ENCODE measurements at places on chromosomes 5 and 9.

DNA sequence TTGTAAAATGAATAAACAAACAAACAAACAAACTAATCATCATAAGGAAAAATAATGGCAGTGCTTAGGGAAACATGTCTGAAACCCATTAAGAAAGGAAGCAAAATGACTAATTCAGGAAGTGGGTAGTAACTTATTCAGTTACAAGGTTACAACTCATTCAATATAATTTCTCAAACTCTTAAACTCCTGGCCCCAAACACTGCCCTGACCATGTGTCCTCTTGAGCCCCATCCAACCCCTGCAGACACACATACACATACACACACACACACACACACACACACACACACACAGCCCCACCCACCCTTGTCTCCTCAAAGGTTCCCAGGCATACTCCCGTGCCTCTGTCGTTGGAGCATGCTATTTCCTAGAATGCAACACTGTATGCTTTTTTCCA lies 193.9 kb downstream of the SEC61B start:
- no peak for DNase-seq

GRCh38 chr9:77789891-77790290 lies 141.8 kb upstream of the GNA14 start:
- no peak for DNase-seq

DNA sequence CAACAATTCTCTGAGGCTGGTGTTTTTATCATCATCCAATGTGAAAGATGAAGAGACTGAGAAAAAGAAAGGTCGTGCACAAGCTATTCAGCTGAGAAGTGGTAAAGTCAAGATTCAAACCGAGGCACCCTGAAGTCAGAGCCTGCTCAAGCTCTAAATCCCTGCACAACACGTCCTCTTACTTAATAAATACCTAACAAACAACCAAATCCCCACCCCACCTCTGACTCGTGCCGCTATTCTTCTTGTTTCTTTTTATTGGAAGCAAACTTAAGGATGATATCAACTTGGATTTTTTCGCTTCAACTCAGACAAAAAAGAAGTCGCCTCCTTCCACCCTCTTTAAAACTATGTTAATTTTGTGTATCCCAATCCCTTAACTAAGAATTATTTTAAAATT lies 140.2 kb downstream of the CEP120 start:
- DNase-seq = no peak

DNA sequence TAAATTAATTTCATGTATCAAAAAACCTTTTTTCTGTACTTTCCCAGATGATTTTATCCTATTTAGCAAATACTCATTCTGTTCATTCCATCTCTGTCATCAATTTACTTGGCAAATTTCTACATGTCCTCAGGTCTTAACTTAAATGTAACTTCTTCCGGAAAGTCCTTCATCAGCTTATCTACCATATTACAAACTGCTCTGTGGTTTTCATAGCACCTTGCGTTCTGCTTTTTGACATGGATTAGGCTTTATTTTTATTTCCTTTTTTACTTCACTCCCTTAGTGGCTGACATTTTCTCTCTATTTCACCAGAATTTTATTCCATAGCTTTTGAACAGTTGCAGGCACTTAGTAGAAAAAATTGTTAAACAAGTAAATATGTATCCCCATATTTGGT lies 1040.8 kb downstream of the TAF11L14 start:
- no peak for DNase-seq

GRCh38 chr5:169450464-169450863 lies 133.1 kb upstream of the SPDL1 start:
- no peak for DNase-seq

DNA sequence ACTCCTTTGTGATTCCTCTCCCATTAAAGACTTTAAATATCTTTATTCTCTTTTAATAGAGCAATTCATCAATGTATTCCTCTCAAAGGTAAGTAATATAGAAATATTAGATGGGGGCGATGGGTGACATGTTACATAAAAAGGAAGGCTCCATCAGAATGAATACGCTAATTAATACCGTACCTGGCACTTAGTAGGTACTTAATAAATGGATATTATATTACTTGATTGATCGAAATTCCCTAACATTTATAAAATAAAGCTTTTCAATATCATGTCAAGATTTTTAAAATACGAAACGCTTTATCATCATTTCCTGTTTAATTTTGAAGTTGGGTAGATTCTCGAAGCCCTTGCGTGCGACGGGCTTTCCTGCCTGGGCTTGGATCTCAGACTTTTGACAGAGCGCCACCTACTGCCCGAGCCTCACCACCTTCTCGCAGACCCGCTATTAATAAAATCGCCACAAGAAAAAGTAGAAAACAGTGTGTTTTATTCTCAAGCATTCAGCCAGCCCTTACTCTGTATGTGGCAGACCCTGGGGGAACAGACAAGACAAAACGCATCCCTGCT lies 99.4 kb downstream of the C5orf15 start:
- peak; percentile 69 for DNase-seq

DNA sequence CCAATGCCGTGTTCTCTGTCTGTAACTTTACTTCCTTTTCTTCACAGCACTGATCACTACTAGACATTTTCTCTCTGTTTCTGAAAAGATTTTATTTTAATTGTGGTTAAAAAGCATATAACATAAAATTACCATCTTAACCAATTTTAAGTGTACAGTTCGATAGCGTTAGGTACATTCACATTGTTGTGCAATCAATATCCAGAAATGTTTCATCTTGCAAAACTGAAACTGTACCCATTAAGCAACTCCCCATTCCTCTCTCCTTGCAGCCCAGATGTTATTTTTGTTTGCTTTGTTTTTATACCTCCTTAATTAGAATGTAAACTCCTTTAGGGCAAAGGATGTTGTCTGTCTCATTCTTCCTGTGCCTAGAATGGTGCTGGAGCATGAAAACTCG lies 47.5 kb downstream of the COL27A1 start:
- no peak for DNase-seq

GRCh38 chr5:86824637-86825036 lies 206.9 kb downstream of the COX7C start:
- DNase-seq = no peak

- no peak for DNase-seq
These were observed 214.5 kb upstream of the CDH9 start for GRCh38 chr5:27252911-27253310.

DNA sequence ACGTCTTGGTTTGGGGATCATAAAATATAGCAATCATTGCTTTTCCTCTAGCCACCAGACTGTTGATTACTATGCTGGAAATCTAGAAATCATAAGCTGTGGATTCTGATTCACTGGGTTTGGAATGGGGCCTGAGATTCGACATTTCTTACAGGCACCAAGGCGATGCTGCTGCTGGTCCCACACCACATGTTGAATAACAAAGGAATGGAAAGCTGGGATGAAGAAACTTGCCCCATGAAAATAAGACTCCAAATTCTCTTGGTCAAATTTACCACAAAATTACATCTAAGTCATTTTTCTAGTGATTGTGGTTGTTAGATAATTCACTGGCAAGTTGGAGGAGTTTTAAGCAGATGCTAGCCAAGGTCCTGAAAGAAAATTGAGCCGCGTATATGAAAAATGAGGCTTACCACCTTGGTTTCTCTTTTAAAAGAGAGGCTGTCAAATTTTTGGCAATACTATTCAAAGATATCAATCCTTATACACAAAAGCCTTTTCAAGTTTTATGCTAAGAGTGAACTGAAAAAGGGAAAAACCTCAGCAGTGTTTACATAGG lies 23.0 kb upstream of the MEIKIN start:
- DNase-seq = no peak

DNA sequence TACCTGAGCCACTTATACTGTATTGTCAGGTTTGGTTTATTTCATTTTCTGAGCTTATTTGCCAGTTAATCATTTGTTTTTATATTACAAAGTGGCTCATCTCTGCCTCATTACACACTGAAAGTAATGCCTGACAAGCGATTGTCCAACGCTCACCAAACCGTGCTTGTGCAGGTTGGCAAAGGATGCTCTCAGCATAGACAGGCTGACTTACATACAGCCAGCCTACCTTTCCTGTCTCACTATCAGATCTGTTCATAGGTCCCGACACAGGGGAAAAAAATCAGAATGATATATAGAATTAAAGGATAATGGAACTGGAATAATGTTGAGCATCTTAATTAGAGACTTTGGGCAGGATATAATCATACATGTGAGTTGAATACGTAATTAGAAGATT lies 739.7 kb upstream of the RIOK2 start:
- DNase-seq = no peak

DNA sequence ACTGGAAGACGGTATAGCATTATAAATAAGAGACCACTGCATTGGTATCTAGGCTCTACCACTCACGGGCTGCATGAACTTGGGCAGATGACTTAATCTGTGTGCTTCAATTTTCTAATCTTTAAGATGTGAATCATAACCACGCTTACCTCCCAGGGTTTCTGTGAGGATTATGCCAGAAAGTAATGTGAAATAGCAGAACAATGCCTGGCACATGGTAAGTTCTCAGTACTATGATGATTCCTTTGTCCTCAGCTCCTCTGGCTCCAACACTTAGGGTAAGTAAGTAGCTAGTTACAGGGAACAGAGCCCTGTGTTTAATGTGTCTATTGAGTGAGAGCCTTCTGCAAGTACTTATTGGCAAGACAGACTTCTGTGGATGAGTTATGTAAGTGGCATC lies 31.1 kb downstream of the POU4F3 start:
- no peak for DNase-seq

GRCh38 chr9:93107825-93108161 lies 11.8 kb downstream of the CARD19 start:
- no peak for DNase-seq

GRCh38 chr5:39448506-39449128 lies 23.8 kb upstream of the DAB2 start:
- DNase-seq = peak; percentile 31

DNA sequence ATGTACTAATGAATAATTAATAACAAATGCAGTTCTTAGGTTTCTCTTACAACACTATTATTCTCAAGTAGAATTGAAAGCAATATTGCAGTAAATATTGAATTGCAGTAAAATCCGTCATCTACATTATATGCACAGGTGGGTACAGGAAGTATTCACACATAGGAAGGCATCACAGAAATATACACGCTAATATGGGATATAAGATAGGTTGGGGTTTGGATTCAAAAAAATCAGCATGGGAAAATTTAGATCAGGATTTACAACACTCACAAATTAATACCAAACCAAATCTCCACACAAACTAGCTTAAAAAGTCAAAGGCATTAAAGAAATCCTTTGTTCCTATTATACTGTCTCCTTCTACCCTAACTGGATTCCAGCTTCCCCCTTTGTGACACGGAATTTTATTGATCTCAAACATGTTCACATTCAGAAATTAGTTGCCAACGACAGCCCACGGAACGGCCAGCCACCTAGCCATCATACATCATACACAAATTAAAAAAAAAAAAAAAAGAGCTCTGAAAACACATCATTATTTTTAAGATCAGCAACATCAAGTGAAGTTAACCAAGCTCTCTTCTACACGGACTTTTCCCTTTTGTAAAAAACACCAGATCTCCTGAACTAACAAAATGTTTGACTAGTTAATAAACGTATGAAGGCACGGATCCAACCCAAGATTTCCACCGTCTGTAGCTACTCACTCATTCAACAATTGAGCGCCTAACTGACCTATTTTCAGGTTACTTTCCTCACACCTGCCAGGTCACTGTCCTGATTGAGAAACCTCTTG lies 2.2 kb downstream of the NR6A1 start:
- no peak for DNase-seq

- no peak for DNase-seq
These were observed 330.6 kb upstream of the MEF2C start for GRCh38 chr5:89213573-89213972.

GRCh38 chr5:172322028-172322965 lies 38.7 kb upstream of the UBTD2 start:
- peak; percentile 14 for DNase-seq

GRCh38 chr5:14787801-14788579 lies 83.6 kb downstream of the ANKH start:
- no peak for DNase-seq

- DNase-seq = no peak
These were observed 24.2 kb downstream of the CCDC69 start for GRCh38 chr5:151199581-151200185.

- no peak for DNase-seq
These were observed 310.2 kb upstream of the RFX3 start for GRCh38 chr9:3836011-3836410.

- no peak for DNase-seq
These were observed 4.3 kb downstream of the BRD3OS start for GRCh38 chr9:134029248-134030226.

DNA sequence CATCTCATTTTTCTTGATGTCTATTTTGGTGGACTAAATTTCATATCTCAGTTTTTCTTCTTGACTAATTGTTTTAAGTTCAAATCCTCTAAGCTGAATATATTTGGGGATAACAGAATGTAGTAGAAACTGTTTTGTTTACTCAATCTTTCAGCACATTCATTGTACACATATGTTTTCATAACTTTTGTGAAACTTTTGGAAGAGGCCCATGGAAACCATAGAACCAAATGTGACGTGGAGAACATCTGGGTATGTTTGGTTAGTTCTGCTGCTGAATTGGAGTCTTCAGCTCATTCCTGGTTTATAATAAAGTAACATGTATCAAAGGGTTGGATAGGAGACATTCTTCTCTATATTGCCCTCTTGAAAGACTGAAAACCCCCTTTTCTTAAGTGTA lies 88.4 kb downstream of the CCDC171 start:
- no peak for DNase-seq

GRCh38 chr9:79662537-79662956 lies 90.8 kb downstream of the TLE4 start:
- no peak for DNase-seq

DNA sequence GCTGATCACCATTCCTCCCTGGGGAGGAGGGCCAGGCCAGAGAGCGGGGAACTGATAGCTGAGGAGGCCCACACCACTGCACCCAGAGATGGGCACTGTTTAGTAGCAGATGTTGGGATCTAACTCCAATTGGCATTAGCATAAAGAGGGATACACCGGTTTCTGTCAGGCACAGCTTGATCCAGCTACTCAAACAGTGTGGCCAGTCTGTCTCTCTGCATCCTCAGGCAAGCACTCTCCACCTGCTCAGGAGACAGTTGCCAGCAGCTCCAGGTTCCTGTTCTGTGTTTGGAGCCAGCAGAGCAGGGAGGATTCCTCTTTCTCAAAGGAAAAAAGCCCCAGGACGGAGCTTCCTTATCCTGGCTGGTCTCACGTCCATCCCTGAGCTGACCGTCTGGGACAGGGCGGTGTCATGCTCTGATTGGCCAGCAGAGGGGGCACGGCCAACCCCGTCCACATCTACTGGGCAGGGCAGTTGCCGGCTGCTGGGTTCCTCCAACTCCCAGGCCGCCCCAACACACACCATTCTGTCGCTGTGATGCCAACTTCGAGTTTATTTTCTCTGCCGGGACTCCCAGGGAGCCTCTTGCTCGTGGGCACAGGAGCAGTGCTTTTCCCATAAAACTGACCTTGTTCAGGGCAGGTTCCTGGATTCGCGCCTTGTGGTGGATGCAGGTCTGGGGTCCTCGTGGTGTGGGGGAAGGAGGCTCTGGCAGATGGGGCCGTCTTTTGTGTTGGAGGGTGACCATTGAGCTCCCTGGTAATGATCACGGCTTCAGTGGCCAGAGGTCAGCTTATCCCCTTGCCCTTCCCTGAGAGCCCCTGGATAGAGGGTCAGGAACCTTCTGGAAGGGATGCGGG lies 47.9 kb downstream of the COL5A1 start:
- DNase-seq = peak; percentile 68

Data from transverse colon (tissue), 4 donors.